Omental fat pad (tissue), 4 donors: ENCODE measurements at places on chromosomes 16 and 17.
A peak's percentile ranks its signal among the peaks of the same experiment; 100 is the strongest.

DNA sequence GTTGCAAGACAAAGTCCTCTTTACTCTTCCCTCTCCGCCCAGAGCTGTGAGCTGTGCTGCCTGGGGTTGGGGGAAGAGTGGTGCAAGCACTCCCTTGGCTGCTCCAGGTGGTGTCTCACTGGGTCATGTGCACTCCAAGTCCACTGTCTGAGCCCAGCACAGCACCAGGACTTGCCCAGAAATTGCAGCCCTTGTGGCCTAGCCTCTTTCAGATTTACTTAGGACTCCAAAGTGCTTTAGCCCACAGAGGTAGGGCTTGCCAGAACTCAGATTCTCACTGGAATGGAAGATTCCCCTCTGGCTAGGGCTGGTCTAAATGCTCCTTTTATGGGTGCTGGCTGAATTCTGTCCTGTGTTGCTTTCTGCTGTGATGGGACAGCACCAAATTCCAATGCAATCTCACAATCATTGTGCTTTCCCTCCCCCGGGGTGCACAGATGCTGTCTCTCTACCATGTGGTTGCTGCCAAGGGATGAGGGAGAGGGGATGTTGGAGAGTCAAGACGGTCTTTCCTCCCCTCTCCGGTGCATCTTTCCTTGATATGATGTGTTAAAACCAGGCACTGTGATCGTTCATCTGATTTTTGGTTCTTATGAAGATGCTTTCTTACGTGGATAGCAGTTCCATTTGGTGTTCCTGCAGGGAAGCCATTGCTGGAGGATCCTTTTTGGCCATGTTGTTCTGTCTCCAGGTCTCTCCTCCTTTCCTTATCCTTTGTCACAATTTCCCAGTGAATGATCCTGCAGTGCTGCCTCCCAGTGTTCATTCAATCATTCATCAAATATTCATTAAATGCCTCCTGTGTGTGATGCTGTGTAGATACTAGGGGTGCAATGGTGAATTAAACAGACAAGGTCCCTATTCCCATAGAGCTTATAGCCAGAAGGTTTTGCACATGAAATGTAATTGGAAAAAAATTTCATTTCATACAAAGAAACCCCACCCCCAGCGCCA is 216.3 kb downstream of the SPECC1 start:
- DNase-seq = no peak

DNA sequence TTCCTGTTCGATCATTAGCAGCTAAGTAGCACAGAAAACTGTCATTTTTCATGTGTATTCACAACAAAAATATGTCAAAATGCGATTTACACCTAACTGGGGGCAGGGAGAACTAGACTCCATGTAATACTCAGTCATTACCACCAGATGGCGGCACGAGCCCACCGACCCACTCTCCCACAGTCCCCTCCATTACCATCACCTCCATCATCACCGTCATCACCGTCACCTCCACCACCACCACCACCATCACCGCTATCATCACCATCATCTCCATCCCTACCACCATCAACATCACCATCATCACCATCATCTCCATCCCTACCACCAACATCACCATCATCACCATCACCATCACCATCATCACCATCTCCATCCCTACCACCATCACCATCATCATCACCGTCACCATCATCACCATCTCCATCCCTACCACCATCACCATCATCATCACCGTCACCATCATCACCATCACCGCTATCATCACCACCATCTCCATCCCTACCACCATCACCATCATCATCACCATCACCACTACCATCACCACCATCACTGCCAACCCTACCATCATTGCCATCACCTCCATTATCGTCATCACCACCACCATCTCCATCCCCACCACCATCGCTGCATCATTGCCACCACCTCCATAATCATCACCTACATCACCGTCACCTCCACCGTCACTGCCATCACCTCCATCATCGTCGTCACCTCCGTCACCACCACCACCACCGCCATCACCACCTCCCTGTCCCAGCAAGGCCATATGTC is 14.4 kb downstream of the NDUFAF8 start:
- DNase-seq = peak; percentile 39

GRCh38 chr17:76868176-76868668 is at the start of gene MGAT5B:
Gene MGAT5B (plus strand): TSS chr17:76868404. CDS start chr17:76869030, 626 bp downstream.
- peak; percentile 45 for DNase-seq

DNA sequence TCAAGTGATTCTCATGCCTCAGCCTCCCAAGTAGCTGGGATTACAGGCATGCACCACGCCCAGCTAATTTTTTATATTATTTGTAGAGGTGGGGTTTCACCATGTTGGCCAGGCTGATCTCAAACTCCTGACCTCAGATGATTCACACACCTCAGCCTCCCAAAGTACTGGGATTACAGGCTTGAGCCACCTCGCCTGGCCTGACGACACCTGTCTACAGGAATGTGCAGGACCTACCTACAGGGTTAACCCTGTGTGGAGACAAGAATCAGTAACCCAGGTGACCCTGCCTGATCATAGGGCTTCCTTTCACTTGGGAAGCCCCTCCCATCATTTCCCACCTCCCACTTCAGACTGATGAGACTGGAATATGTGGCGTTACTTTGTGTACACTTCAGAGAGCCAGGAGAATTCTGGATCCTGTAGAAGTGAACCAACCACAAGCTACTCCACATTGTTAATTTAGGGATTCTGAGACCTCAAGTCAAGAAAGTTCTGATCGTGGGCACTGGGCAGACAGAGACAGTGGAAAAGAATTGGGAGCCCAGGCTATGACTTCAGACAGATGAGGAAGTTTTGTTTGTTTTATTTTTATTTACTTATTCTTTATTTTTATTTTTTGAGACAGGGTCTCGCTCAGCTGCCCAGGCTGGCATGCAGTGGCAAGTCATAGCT is 5.7 kb upstream of the MILR1 start:
- no peak for DNase-seq

GRCh38 chr17:19338031-19338990 is 24.2 kb downstream of the B9D1 start:
- no peak for DNase-seq

GRCh38 chr17:260944-261343 is 79.5 kb upstream of the DOC2B start:
- DNase-seq = no peak

GRCh38 chr16:88549671-88550245 is 20.4 kb upstream of the ZC3H18 start:
- no peak for DNase-seq

- no peak for DNase-seq
These were observed 5.1 kb upstream of the DHX33 start for GRCh38 chr17:5473906-5474305.

GRCh38 chr17:9895923-9896322 is 9.1 kb downstream of the RCVRN start:
- no peak for DNase-seq

DNA sequence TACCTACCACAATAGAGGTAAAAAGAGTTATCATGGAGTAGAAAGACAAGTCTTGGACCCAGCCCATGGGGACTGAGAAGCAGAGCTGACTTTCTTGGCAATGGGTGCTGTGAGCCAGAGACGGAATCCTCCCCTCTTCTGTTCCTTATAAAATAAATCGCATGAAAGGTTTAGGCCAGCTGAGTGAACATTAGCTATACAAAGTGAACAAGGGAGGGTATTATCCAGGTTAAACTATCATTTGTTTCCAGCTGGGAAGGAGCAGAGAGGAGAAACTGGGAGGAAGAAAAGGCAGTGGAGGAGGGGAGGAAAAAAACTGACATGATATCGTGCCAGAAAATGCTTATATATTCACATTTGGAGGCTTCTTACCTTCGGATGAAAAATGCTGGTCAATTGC is 13.3 kb upstream of the PAFAH1B1 start:
- DNase-seq = no peak

- DNase-seq = no peak
These were observed 56.2 kb downstream of the ADCY9 start for GRCh38 chr16:4060009-4060408.

GRCh38 chr16:81816351-81816750 is 37.3 kb downstream of the PLCG2 start:
- no peak for DNase-seq

DNA sequence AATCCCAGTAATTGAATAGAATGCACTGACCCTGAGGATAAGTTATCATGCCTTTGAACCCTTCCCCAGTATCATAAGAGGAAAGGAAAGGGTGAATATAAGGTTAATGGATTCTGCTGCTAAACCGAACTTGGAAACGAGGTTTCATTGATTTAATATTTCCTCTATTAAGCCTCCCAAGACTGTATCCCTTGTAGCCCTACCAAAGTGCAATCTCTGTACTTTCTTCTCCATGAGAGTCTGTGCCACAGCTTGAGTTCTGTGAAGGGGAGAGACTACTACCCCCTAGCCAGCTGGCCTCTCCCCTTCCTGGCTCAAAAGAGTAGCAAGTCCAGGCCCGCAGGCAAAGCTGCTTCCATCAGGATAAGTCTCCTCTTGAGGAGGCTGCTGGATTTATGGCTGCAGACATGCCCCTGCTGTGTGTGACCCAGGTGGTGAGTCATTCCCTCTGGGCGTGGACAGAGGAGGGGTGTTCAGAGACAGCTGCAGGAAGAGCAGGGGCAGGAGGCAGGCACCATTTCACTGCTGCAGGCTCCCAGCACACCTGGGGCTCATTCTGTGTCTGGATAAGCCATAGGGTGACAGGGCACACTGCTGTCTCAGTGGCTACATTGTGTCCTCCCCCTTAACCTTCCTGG is 58.4 kb downstream of the TOM1L2 start:
- DNase-seq = no peak

DNA sequence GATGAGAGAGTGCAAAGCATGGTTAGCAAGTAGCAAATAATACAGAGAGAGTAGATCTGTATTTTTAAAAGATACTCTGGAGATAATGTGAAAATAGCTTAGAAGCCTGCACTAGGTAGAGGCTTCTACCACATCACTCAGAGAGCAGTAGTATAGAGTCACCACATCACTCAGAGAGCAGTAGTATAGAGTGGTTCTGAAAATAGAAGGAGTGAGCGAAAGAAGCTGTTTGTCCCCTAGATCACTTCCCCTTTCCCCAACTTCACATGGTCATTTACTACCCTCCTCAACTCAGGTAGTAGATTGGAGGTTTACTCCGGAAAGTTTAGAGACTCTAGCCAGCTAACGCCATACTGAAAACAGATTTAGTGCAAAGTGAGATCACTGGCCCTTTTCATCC is 17.1 kb downstream of the DGKE start:
- DNase-seq = no peak

DNA sequence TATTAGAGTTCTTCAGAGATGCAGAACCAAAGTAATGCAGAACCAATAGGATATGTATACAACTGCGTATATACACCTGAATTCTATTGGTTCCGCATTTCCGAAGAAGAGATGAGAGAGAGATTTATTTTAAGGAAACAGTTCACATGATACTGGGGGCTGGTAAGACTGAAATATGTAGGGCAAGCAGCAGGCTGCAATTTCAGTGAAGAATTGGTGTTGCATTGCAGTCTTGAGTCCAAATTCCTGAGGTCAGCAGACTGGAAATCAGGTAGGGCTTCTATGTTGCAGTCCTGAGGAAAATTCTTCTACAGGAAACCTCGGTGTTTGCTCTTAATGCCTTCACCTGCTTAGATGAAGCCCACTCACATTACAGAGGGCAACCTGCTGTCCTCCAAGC is 128.2 kb upstream of the MED13 start:
- no peak for DNase-seq

GRCh38 chr17:51224402-51225262 is 35.2 kb downstream of the MBTD1 start:
- DNase-seq = no peak

GRCh38 chr17:6755731-6756184 is at the start of gene XAF1:
Gene XAF1 (plus strand): TSS chr17:6756046. CDS start chr17:6756079, 33 bp downstream.
- DNase-seq = no peak

DNA sequence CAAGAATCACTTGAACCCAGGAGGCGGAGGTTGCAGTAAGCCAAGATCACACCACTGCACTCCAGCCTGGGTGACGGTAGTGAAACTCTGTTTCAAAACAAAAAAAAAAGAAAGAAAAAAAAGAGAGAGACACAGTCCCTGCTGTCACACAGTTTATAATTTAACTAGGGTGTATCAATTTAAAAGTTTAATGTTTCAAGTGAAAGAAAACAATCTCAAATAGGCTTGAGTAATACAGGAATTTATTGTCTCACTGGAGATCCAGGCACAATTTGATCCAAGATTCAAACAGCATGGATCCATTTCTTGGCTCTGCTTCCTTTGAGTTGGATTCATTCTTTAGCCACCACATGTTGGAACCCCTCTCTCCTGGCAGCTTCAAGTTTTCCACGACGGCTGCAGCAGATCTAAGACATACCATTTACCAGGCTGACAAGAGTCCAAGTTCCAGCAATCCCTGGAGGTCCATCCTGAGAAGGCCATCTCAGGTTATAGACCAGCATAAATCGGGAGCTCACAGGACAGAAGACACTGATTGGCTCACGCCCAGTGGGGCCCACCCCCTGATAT is 97.5 kb downstream of the YPEL2 start:
- DNase-seq = no peak

- DNase-seq = no peak
These were observed 59.8 kb downstream of the ADCY9 start for GRCh38 chr16:4056161-4057105.
